ENCODE measurements at places on chromosomes 5 and 9.

GRCh38 chr5:154324033-154324432 lies 121.8 kb upstream of the SAP30L start:
- DNase-seq = no peak

DNA sequence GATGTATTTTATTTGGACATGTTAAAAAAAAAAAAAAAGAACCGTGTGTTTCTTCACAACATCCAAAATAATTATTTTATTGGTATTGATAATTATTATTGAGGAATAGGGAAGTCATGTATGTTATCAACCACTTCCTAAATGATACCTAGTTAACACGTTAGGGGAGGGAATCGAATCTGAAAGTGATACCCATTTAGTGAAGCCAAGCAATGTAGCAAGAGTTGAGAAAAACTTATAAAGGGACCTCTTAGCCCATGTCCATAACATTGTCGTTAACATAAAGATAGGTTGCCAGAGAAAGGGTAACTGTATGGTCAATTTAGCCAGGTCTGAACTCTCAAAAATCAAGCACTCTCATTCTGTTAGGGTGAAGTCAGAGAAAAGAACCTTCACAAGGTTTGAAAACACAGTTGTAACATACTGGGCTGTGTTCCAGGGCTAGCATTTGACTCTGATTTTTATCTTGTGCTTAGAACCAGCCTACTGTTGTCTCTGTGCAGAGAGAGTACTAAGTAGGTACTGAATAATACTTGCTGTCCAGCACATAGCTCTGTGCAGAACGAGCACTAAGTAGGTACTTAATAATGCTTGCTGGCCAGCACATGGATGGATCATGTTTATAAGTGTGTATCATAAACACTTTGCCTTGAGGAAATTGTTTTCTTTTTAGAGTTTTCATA lies 60.4 kb downstream of the GHR start:
- DNase-seq = no peak

GRCh38 chr5:88119535-88120125 lies 149.0 kb downstream of the TMEM161B start:
- no peak for DNase-seq

DNA sequence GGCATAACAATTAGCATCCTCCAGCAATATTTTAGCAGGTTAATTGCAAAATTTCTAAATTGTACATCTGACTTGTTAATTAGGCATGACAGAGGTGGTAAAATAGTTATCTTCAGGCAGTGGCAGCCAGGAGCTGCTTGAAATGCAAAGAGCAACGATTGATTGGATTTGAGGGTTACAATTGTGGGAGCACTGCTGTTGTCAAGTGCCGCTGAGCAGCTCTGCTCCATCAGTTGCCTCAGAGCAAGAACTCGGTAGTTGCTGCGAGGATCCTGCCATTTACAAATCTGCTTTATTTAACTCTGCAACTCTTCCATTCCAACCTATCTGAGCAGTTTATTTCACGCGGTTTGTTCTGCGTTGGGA lies 12.6 kb downstream of the PBX3 start:
- peak; percentile 49 for DNase-seq

- DNase-seq = no peak
These were observed 9.1 kb downstream of the SLC35A4 start for GRCh38 chr5:140573683-140574082.

DNA sequence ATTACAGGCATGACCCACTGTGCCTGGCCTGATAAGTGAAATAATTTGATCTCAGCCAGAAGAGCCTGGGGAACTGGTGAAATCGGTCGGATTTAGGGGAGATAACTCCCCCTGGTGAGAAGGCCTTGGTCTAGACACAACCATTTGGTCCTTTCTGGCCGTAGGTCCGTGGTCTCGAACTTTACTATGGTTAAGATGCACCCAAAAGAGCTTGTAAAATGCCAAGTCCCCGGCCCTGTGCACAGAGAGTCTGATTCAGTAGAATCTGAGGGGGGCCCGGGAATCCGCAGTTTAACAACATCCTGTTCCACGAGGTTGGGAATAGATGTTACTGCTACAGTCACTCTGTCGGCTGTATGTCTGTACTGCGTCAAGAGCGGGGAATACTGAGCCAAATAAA lies 140.7 kb downstream of the C9orf50 start:
- DNase-seq = no peak

GRCh38 chr5:137367951-137368350 lies 131.2 kb downstream of the SPOCK1 start:
- DNase-seq = no peak

- no peak for DNase-seq
These were observed 2.2 kb downstream of the CACFD1 start for GRCh38 chr9:133461975-133462374.

DNA sequence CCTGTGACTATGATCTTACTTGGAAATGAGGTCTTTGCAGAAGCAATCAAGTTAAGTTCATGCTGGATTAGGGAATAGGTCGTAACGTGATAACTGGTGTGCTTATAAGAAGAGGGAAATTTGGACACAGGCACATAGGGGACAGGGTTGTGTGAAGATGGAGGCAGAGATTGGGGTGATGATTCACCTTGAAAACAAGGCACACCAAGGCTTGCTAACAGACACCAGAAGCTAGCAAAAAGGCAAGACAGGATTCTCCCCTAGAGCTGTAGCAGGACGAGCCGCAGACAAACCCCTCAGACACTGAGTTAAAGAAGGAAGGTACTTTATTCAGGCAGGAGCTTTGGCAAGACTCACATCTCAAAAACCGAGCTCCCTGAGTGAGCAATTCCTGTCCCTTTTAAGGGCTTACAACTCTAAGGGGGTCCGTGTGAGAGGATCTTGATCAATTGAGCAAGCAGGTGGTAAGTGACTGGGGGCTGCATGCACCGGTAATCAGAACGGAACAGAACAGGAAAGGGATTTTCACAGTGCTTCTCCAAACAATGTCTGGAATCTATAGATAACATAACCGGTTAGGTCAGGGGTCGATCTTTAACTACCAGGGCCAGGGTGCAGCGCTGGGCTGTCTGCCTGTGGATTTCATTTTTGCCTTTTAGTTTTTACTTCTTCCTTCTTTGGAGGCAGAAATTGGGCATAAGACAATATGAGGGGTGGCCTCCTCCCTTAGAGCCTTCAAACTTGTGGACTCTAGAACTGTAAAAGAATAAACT lies 57.5 kb upstream of the S1PR3 start:
- no peak for DNase-seq

GRCh38 chr5:92923885-92924284 lies 657.1 kb downstream of the NR2F1-AS1 start:
- no peak for DNase-seq

DNA sequence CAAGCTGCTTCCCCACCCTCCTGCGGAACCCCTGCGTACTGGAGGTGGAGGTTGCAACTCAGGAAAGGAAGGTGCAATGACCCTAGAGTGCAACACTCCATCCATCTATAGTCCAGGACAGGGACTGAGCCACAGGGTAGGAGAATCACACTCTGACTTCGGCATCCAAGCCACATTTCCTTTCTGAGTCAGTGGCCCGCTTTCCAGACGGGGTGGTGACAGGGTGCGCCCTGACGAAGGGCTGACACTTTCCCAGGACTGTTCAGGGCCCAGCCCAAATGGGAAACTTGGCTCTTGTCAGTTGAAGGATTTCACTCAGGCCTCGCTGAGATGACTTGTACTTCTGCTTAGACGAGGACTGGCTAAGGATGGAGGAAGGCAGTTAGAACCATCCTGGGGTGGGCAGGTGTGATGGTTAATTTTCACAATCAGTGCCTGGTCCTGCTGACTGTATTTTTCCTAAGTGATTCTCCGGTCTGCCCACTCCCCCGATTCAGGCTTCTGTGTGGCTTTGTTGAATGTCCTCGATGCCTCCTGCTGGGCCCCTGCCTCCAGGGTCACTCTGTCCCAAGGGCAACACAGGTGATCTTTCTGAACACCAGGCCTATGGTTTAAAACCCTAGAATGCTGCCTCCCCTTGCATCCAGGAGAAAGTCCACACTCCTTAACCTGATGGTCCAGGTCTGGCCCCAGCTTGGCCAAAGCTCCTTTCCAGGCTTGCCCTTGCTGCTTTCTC lies 228.1 kb downstream of the FSTL4 start:
- no peak for DNase-seq

DNA sequence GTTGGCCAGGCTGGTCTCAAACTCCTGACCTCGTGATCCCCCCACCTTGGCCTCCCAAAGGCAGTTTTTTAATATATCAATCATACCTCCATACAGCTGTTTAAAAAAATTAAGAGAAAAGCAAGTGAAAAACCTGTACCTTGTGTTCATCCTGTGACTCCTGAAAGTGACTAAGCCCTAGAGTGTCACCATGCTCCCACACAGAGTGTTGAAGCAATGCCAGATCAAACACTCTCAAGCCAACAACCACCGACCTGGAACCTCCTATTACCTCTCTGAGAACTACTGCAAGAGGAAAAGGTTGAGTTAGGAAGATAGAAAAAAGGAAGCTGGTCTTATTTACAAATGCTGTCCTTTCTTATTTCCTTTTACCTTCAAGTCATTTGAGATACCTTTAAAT lies 123.5 kb downstream of the RASEF start:
- no peak for DNase-seq

DNA sequence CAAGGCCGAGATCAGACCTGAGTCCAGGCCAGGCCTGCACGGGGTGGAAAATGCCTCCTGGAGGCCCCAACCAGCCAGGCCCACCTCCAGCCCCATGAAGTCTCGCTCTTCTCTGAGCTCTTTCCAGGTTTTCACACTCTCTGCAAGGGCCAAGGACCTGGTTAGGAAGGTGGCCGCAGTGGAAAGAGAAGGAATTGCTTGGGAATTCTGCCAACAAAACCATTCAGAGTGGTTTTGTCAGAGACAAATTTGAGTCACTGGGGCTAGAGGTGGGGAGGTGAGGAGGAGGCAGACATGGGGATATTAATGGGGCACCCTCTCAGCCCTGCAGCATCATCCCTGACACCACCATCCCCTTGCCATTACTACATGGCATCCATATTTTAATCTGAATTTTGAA lies 261.0 kb downstream of the ROR2 start:
- no peak for DNase-seq

GRCh38 chr5:72066705-72067107 lies 40.6 kb upstream of the MAP1B start:
- no peak for DNase-seq

- DNase-seq = no peak
These were observed 185.7 kb downstream of the ADAMTS6 start for GRCh38 chr5:65296067-65296466.

GRCh38 chr9:123046406-123047195 lies 13.1 kb downstream of the GPR21 start:
- no peak for DNase-seq

DNA sequence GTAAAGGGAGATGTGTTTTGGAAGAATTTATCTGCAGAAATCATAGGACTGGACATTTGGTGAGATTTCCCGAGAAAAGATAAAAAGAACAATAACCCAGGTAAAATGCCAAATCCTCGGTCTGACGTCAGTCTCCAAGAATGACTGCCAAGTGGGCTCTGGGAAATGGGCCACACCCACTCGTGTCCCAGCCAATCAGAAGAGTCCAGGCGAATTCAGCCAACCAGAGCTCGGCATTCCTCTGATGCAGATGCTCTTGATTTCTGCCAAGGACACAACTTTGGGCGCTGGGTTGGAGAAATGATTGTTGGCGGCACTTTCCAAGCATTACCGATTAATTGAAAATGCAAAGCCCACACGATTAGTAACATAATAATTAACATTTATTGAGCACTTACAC lies 73.3 kb downstream of the FGF18 start:
- no peak for DNase-seq

- DNase-seq = no peak
These were observed 1941.4 kb upstream of the NUDT12 start for GRCh38 chr5:105503950-105504349.

DNA sequence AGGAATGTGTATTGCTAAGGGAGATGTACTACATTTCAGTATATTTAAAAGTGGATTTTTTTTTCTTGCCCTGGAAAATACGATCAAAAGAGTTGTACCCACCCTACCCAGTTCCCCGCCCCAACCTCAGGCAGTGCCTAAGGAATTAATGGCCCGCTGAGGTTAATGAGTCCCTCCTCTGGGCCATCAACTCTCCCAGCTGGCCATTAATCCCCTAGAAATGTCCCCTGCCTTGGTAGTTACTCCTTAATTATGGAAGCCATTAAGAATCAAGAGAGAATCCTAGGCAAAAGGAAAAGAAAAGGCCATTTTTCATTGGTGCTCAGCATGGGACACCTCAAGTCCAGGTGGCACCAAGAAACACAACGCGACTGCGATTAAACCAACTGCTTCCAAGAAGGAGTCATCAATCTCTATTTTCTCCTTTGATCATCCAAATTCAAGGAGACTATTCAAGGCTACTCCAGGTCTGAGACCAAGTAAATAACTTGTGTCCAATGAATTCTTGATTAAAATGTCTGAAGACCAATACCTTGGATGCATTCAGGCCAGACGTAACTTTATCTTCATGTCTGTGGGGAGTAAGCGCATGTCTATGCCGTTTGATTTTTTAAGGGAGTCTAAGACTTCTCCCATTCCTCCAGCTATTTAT lies 1962.2 kb upstream of the WWC1 start:
- DNase-seq = no peak

DNA sequence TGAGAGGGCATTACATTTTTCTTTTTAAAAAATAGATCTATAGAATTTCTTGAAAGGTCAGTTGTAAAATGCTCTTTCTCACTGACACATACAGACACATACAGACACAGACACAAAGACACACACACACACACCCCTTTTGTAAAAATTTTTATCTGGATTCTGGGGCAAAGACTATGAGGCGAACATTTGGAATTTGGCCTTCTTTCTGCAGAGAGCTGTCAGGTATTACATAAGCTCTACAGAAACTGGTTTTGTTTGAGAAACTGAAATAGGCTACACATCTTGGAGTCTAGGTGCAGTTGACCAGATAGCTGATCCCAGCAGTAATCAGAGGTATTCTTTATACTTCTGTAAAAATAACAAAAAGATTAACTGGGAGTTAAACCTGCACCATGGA lies 315.9 kb upstream of the RPS23 start:
- DNase-seq = no peak

GRCh38 chr9:130633336-130634190 lies 30.8 kb upstream of the PRDM12 start:
- DNase-seq = no peak

DNA sequence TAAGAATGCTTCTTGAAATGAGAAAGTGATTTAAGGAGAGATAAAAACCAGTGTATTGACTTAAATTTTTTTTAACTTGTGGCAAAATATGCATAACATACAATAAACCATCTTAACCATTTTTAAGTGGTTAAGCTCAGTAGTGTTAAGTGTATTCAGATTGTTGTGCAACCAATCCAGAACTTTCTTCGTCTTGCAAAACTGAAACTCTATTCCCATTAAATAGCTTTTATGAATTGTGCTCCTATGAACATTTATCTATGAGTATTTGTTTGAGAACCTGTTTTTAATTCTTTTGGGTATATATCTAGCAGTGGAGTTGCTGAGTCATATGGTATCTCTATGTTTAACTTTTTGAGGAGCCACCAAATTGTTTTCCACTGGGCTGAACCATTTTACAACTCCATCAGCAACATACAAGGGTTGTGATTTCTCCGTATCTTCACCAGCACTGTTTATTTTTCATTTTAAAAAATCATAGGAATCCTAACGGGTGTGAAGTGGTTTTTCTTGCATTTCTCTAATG lies 76.6 kb upstream of the ACTBL2 start:
- DNase-seq = no peak

GRCh38 chr5:55913466-55914413 lies 62.6 kb downstream of the IL31RA start:
- DNase-seq = no peak

All from NCI-H2081 (cell line).